CD14-positive monocyte (primary cell): ENCODE measurements at places on chromosomes 3 and 15. TPM values are rescaled to one million over a fixed set of nuclear protein-coding genes. Genes with fewer than 3 reads are reported as not detected.

DNA sequence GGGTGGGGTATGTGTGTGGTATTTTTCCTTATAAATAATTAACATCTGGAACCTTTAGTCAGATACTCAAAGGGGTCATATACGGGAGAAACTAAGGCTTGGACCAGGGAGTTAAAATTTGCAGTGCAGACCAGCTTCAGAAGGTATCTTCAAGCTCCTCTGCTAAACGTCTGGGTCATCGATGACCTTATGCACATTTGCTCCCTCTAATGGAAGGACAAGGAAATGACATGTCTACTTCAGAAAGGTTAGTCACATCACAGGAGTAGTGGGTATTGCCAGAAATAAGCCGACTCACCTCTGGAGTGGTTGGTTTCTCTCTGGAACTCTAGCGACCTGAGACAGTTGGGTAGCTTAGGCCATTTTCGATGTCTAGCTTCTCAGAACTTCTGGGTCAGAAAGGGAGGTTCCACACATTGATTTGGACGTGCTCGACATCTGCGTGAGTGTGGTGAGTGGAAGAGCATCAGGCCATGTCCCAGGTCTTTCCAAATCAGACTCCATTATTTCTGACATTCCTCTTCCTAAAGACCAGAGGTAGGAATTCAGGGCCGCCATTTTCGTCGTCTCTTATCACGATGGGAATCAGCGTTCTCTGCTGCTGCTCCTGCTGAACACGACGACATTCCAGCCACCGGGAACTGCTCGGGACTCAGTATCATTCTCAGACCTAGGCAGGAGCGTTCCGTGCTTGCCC is 31.8 kb upstream of the RASA2 start:
- peak; percentile 53 for DNase-seq
- H3K36me3 ChIP-seq: no peaks in the 10 kb centered on the region
- H3K27ac ChIP-seq: no peak overlapping the region

- no peak overlapping the region for H3K27ac ChIP-seq
- peaks cover 12% of the 10 kb centered on the region for H3K4me1 ChIP-seq
- DNase-seq: no peak
- H3K4me3 ChIP-seq: no peak overlapping the region
- no peaks in the 10 kb centered on the region for H3K36me3 ChIP-seq
Observed at GRCh38 chr3:17986348-17986816, 244.0 kb upstream of the TBC1D5 start.

DNA sequence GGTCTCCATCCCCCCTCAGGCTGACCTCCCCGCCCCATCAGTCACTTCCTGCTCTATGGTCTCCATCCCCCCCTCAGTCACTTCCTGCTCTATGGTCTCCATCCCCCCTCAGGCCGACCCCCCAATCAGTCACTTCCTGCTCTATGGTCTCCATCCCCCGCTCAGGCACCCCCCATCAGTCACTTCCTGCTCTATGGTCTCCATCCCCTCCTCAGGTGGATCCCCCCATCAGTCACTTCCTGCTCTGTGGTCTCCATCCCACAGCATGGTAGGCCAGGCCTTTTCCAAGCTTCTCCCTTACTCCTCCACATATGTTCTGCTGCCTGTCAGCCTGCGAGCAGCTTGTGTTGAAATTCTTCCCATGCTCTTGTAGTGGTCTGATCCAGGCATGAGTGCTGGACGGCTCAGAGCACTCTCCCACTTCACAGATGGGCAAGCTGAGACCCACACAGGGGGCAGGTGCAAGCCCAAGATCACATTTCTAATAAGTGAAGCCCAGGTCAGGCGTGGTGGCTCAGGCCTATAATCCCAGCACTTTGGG is 36.8 kb downstream of the BDH1 start:
- H3K27ac ChIP-seq: no peak overlapping the region
- no peaks in the 10 kb centered on the region for H3K27me3 ChIP-seq
- H3K36me3 ChIP-seq: peaks cover 11% of the 10 kb centered on the region
- peak; percentile 52 for DNase-seq

GRCh38 chr15:91852741-91853510 is 582 bp upstream of the SLCO3A1 start:
- H3K4me1 ChIP-seq: peaks cover 67% of the 10 kb centered on the region
- DNase-seq: peak; percentile 95
- H3K36me3 ChIP-seq: no peaks in the 10 kb centered on the region
- H3K4me3 ChIP-seq: peak overlapping the region; percentile 64
- no peaks in the 10 kb centered on the region for H3K27me3 ChIP-seq
- H3K27ac ChIP-seq: peak overlapping the region; percentile 99

DNA sequence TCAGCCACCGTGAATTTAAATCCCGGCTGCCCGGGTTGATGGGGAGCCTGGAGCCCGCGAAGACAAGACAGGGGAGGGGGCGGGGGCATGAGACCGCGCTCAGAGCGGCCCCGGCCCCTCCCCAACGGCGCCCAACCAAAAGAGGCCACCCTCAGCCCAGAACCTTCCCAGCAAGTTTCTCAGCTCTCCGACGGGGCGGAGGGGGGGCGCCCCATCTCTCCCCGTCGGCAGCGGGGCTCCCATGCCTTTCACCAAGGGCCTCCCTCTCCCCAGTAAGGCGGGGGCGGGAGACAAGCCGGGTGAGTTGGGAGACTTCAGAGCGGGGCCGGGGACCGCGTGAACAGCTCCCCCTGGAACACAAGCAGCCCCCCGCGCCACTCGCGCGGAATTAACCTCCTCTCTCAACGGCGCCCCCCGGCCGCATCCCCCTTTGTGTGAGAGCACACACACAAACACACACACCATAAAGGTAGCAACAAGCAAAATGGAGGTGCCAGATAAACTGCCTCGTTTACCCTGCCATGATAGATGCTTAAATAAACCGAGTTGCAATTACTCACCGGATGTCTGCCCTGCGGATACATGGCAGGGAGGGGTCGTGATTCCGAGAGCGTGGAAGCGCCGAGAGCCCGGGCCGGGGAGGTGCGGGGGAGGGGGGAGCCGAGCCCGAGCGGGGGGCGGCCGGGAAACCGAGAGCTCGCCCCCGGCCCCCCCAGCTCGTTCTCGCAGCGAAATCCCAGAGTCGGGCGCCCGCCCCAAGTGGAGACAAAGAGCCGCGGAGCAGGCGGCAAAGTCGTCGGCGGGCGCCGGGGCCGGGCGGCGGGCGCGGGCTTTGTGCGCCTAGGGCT is 1.3 kb downstream of the TLE3 start:
- peaks cover 16% of the 10 kb centered on the region for H3K27me3 ChIP-seq
- H3K36me3 ChIP-seq: peaks cover 19% of the 10 kb centered on the region
- peak overlapping the region; percentile 89 for H3K27ac ChIP-seq
- DNase-seq: peak; percentile 29

GRCh38 chr3:106276755-106277612 is 408.2 kb upstream of the CBLB start:
- no peak overlapping the region for H3K27ac ChIP-seq
- no peaks in the 10 kb centered on the region for H3K27me3 ChIP-seq
- H3K4me1 ChIP-seq: no peaks in the 10 kb centered on the region
- no peak overlapping the region for H3K4me3 ChIP-seq

The RTP1 gene
- not detected for polyA plus RNA-seq

The SLC12A1 gene
- not detected in 2 replicates for polyA plus RNA-seq

The MEIS2 gene
- not detected for polyA plus RNA-seq

The SCN11A gene
- 0.01 TPM in 1 of 2 replicates, not detected in the other for polyA plus RNA-seq

- H3K27ac ChIP-seq: no peak overlapping the region
- no peaks in the 10 kb centered on the region for H3K4me1 ChIP-seq
- H3K36me3 ChIP-seq: no peaks in the 10 kb centered on the region
Observed at GRCh38 chr3:185851046-185851445, 26.2 kb upstream of the IGF2BP2 start.

GRCh38 chr3:99128725-99129505 is 227.4 kb upstream of the DCBLD2 start:
- no peak overlapping the region for H3K4me3 ChIP-seq
- DNase-seq: no peak
- no peaks in the 10 kb centered on the region for H3K4me1 ChIP-seq
- H3K36me3 ChIP-seq: no peaks in the 10 kb centered on the region
- no peaks in the 10 kb centered on the region for H3K27me3 ChIP-seq

- peaks cover 64% of the 10 kb centered on the region for H3K27me3 ChIP-seq
- H3K27ac ChIP-seq: no peak within 1 kb of the TSS
- H3K36me3 ChIP-seq: no peaks in the 10 kb centered on the region
- H3K4me3 ChIP-seq: no peak within 1 kb of the TSS
- DNase-seq: no peak
- H3K4me1 ChIP-seq: peaks cover 3% of the 10 kb centered on the region
Observed at GRCh38 chr3:33218446-33219174, at the start of gene SUSD5. SUSD5 (minus strand) TSS chr3:33218810; CDS start chr3:33218797, 13 bp downstream.

- no peaks in the 10 kb centered on the region for H3K36me3 ChIP-seq
- no peaks in the 10 kb centered on the region for H3K27me3 ChIP-seq
- DNase-seq: no peak
- no peak overlapping the region for H3K4me3 ChIP-seq
Observed at GRCh38 chr15:65275728-65276126, 11.0 kb downstream of the PARP16 start.

GRCh38 chr3:144501467-144501866 is 529.8 kb downstream of the DIPK2A start:
- DNase-seq: no peak
- H3K4me1 ChIP-seq: no peaks in the 10 kb centered on the region
- no peak overlapping the region for H3K27ac ChIP-seq
- H3K27me3 ChIP-seq: no peaks in the 10 kb centered on the region

The IL17RB gene
- polyA plus RNA-seq: not detected in 2 replicates

The CYP8B1 gene
- polyA plus RNA-seq: not detected

DNA sequence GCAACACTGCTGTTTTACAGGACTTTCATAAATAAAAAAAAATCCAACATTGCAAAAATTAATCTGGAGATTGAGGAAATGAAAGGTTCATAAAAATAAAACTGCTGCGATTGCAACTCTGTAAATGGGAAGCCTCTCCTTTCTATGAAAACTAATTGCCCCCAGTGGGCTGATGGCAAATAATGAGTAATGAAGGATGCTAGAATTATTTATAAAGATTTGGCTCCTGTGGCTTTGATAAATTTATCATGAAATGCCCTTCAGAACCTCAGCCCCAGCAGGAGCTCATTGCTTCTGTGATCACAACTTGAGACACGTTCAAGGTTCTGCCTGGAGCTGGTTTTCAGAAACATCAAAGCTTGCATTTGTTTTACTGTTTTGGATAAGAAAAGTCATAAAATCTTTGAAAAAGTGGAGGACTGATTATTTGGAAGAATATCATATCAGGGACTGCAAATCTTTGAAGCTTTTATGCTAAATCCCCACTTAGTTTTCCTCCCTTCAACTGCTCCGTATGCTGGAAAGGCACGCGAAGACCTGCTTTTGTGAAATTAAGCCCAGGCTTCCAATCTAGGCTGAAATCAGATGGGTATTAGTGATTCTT is 24.5 kb upstream of the LYZL4 start:
- H3K4me3 ChIP-seq: no peak overlapping the region
- H3K27ac ChIP-seq: no peak overlapping the region
- H3K4me1 ChIP-seq: no peaks in the 10 kb centered on the region
- peaks cover 7% of the 10 kb centered on the region for H3K27me3 ChIP-seq

GRCh38 chr3:38538773-38539353 is 42.7 kb downstream of the EXOG start:
- no peaks in the 10 kb centered on the region for H3K4me1 ChIP-seq
- H3K27ac ChIP-seq: no peak overlapping the region
- DNase-seq: no peak
- H3K36me3 ChIP-seq: no peaks in the 10 kb centered on the region

GRCh38 chr3:196640297-196641018 is 964 bp downstream of the NRROS start:
- peaks cover 16% of the 10 kb centered on the region for H3K36me3 ChIP-seq
- H3K4me3 ChIP-seq: peak overlapping the region; percentile 86
- no peaks in the 10 kb centered on the region for H3K27me3 ChIP-seq

DNA sequence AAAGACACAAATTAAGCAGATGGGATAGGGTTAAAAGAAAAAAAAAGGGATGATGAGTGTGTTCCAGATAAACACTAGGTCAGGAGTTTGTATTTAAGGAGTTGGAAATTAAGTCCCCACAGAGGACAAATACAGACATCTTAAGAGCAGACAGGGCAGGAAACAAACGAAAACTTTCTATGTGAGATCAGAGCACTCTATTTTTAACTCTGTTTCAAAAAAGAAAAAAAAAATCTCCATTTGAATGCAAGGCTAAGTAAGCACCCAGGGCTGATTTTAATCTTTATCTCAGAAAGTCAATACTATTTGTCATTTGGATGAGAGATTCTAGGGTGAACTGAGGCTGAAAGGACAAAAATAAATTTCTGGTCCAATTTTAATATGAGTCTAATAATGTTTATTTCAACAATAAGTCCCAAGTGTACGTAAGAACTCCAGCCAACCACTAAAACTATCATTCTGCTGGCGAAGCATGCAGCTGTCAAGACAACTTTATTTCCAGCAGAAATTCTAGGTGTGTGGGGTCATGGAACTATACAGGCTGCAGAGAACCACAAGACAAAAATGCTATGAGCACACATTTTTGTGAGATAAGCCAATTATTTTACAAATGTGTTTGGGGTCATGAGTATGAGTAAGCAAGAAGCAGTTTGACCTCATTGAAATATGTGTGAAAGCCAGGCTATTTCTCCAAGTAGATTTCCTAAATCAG is 186.1 kb downstream of the FMN1 start:
- peaks cover 33% of the 10 kb centered on the region for H3K4me1 ChIP-seq
- no peaks in the 10 kb centered on the region for H3K27me3 ChIP-seq
- no peak overlapping the region for H3K4me3 ChIP-seq
- no peak for DNase-seq
- no peak overlapping the region for H3K27ac ChIP-seq

DNA sequence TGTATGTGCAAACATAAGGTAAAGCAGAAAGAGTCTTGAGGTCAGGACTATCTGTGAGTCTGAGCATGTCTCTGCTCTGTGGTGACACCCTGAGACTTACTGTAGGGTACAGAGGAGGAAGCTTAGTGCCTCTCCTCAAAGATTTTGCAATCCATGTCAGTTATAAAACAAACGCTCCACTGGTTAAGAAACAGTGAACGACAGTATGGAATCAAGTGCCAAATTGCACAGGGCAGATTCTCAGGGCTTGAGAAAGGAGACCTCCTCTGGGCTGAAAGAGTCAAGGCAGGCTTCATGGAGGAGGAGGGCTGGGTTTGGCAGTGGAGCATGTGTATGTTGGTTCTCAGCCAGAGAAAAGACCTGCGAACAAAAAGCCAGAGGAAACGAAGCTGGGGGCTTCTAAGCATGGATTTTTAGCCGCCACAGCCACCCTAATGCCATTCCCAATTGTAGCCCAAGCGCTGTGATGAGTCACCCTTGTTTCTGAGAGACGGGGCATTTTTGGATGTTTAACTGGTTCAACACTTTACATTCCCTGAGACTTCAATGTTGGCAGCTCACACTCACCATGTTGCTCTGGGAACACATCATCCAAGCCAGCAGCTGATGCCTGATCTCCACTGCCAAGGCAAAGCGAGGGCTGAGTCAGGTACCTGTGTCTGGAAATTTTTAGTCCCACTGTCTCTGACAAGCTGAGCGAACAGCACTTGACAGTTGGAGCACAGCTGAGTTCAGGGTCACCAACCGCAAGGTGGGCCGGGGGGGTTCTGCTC is 3.4 kb upstream of the DGKG start:
- no peaks in the 10 kb centered on the region for H3K36me3 ChIP-seq
- DNase-seq: peak; percentile 56
- H3K4me3 ChIP-seq: no peak overlapping the region
- peak overlapping the region; percentile 61 for H3K27ac ChIP-seq
- peaks cover 71% of the 10 kb centered on the region for H3K4me1 ChIP-seq
- H3K27me3 ChIP-seq: no peaks in the 10 kb centered on the region

GRCh38 chr3:82973791-82974190 is 1212.3 kb upstream of the GBE1 start:
- DNase-seq: no peak
- H3K4me1 ChIP-seq: no peaks in the 10 kb centered on the region
- H3K4me3 ChIP-seq: no peak overlapping the region
- no peaks in the 10 kb centered on the region for H3K36me3 ChIP-seq

- DNase-seq: no peak
- no peak overlapping the region for H3K4me3 ChIP-seq
- no peak overlapping the region for H3K27ac ChIP-seq
- H3K27me3 ChIP-seq: no peaks in the 10 kb centered on the region
Observed at GRCh38 chr15:33292717-33293307, 18.0 kb upstream of the RYR3 start.

The ARL14 gene
- not detected for polyA plus RNA-seq

The CCR1 gene
- 55.5 and 56.7 TPM in 2 replicates for polyA plus RNA-seq

The ZNF501 gene
- 0.05 and 0.35 TPM in 2 replicates for polyA plus RNA-seq

The CP gene
- polyA plus RNA-seq: not detected

The SKOR1 gene
- 0.23 and 0.32 TPM in 2 replicates for polyA plus RNA-seq
